ENCODE measurements at places on chromosomes 11 and 22.

DNA sequence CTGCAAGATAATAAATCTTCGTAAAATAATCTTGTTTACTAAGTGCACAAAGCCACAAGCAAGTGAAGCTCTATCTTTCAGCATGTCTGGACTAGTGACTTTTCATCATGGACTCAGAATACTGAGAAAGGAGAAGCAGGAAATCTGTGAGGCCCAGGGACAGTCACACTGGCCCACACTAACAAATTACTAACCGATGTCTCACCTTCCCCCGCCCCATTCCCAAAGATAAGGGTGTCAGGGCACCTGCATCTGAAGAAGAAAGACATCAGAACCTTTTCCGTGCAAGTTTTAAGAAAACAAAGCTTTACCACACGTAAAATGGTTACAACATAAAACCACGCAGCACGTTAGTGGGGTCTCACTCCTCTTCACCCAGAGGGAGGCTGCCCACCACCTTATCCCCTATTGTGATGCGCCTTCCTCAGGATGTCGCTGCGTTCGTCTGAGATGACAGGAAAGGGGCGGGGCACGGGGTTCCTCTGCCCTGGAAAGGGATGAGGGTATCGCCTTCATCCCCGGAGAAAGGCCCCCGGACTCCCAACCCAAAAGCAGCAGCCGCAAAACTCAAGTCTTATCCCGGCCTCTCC is 616 bp downstream of the BTBD10 start:
- DNase-seq: peak; percentile 29

GRCh38 chr11:69936771-69937170 is 117.6 kb upstream of the FGF3 start:
- no peak for DNase-seq

GRCh38 chr11:13277768-13278608 is at the start of gene BMAL1:
Gene BMAL1, plus strand, starts transcription at chr11:13277790. Its CDS starts 76,519 bp downstream, at chr11:13354309.
- DNase-seq: peak; percentile 12

- no peak for DNase-seq
These were observed 1.4 kb downstream of the LMNTD2 start for GRCh38 chr11:559020-559620.

DNA sequence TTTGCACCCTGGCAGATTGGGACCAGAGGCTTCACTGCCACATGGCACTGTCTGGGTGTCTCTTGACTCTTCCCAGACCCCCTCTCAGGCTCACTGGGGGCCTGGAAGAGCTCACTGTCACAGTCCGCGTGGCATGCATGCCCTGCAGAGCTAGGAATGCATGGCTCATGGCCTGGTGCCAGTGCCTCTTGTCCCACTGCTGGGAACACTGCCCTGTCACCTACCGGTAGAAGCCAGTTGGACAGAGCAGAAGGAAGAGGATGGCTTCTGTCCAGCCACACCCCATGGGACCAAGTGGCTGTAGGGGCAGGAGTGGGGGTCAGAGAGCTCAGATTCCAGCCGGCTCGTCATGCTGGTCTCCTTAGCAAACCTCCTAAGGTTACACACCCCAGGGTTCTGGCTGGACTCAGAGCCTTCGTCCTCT is 29.7 kb downstream of the MB start:
- DNase-seq: no peak

DNA sequence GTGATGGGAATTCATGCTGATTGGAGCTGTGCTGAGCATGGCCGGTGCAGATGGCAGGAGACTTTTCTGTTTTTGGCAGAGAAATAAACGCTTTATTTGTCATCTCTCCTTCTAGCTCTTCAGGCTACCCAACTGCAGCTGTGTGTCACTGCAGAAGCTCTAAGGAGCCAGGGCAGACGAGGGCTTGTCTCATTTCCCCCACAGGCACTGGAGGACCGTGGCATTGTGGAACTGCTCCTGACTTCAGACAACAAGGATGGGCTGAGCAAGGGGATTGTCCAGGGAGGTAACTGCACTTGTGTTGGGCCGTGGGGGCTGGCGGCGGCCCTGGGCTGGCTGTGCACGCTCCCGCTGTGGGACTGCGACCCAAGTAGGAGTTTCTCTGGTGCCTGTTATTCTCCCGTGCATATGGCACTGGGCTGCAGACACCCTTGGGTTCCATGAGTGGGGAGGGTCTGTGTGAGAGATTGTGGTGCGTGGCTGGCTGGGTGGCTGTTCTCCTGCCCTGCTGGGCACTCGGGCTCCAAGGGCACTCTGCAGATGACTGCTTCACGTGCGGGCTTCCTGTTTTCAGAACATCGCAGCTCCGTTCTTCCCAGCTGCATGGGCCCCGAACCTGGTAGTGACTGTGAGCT is 27.2 kb downstream of the GLB1L2 start:
- DNase-seq: no peak

GRCh38 chr11:123478352-123478987 is 48.4 kb downstream of the GRAMD1B start:
- DNase-seq: no peak

DNA sequence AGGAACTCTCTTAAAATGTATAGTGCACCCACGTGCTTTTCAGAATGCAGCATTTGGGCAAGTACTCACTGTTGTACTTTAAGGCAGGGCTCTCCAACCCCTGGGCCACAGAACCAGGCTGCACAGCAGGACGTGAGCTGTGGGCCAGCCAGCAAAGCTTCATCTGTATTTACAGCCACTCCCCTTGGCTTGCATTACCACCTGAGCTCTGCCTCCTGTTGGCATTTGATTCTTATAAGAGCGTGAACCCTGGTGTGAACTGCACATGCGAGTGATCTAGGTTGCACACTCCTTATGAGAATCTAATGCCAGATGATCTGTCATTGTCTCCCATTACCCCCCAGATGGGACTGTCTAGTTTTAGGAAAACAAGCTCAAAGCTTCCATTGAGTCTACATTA is 3.0 kb downstream of the C11orf58 start:
- no peak for DNase-seq

DNA sequence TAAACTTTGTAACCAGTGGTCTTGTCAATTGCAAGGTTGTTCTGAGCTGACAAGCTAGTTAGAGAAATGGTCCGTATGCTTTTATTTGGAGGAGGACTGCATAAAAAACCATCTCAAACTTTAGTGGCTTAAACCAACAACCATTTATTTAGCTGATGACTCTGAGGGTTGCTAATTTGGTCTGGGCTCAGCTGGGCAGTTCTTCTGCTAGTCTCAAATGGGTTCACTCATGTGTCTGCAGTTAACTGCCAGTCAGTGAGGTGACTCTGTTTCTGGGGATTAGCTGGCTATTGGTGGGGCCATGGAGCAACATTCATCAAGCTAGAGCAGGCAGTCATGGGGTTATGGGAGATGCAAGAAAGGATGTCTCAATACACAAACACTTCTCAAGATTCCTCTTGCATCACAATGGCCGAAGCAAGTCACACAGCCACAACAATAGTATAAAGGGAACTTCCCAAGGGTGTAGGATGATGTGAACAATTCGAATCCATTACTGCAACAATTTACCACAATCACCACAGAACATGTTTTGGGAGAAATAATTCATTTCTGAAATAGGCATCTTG is 521.9 kb downstream of the INSC start:
- no peak for DNase-seq

DNA sequence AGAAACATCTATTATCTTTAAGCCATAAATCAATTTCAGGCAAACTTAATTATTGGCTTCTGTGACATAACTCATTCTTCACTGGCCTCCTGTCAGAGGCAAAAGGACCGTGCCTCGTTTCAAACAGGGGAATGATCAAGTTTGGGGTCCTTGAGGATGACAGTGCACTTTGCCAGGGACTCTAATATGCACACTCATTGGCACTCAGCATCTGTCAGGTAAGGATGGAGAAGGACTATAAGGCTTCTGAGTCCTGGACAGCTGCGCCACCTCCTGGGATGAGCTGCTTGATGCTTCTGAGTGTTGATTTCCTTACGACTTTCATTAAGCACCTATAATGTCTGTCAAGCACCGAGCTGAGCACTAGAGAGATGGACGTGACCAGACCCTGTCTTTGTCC is 20.2 kb downstream of the BPIFC start:
- DNase-seq: no peak

GRCh38 chr22:37256075-37256726 is 12.1 kb upstream of the RAC2 start:
- DNase-seq: no peak

DNA sequence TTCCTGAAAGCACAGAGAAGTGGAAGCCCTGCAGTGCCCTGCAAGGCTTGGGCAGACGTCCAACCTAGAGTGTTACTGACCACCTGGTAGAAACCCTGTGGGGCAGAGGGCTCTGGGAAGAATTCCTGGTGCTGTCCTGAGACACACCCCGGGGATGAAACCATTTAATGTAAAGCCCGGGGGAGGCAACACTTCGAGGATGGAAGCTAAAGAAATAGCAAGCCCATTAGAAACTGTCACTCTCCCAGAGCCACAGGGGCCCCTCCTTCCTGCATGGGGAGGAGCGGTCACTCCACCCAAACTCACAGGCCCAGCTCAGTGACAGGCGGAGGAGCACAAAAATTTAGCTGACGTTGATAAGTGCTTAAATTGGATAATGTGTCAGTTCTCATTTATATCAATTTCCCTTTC is 57.6 kb downstream of the NRXN2 start:
- DNase-seq: no peak

DNA sequence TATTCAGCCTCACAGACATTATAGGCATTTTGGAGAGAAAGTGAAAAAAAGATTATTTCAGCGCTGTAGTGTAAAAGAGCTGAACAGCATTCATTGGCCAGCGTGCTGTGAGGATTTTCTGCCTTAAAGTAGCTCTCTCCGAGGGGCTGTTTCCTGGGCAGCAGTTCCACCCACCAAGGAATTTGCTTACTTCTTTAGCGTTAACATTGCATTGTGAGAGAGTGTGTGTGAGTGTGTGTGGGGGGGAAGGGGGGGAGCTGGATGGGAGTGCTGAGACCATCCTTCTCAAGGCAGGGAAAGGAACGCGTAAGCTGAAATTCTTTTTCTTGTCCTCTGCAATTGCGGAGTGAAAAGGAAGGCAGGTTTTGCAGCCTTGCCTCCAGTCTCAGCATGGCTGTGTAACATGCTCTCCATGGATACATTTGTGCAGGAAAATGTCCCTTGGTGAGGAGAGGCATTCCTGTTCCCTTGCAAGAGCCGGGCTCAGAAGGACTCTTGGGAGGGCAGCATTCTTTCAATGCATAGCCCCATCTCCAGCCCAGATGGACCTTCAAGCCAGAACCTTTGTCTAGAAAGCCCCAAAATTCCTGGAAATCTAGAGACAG is 159.9 kb upstream of the NAV2 start:
- no peak for DNase-seq

Data from stimulated activated CD8-positive, alpha-beta memory T cell treated with anti-CD3 and anti-CD28 coated beads, Interleukin-12 subunit alpha, Interleukin-12 subunit beta, amount 100 ng/mL, for 1 hour (primary cell).